ENCODE measurements at places on chromosomes 4 and X.

DNA sequence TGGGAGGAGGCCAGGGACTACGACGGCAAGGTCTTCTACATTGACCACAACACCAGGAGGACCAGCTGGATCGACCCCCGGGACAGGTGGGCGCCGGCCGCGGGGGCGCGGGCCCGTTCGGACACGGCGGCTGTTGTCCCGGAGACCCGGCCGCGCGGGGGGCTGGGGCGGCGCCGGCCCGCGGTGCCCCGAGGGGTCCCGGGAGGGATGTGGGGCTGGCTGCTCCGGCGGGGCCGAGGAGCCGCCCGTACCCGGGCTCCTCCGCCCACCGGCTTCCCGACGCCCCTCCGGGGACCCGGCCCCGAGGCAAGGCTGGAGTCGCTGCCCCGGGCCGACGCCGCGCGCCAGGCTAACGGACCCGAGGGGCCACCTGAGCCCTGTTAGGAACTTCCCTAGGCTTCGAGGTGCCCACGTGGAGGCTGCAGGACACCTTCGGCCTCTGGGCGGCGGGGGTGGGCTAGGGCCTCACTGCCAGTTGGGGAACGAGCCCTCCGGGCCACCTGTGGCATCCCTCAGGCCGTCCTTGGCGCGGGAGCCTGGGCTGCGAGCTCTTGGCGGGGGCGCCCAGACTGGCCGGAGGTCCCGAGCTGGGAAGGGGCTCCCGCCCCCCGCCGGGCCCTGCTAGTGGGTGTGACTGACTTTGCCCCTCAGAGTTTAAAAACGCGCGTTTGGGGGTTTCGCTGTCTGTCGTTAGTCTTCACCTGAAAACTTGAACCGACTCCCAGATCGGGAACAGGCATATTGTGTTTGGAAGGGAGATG is 660 bp downstream of the WWC2 start:
- DNase-seq = peak; percentile 12

- DNase-seq = no peak
Measured at GRCh38 chr4:174061026-174061425, 222.4 kb downstream of the FBXO8 start.

DNA sequence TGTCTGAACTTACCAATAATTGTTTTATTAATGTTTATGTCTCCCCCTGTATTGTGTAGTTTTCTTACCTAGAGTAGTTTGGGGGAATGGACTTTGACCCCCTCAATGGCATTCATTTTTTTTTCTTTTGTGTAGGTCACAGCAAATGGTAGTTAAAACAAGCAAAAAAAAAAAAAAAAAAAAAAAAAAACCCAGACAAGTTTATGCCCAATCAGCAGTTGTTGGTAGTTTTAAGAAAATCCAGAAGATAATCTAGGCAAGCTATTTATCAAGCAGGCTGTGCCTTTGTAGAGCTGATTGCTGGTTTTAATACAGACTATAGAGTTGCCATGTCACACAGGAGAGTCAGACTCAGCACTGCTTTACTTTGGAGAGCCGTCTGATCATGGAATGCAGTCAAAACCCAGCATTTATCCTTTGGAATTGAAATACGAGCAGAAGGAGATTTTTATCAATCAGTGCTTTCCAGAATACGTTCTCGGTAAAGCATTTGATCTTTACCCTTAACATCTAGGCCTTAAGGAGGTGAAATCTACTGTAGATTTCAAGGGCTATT is 16.6 kb downstream of the DCUN1D4 start:
- DNase-seq = no peak

DNA sequence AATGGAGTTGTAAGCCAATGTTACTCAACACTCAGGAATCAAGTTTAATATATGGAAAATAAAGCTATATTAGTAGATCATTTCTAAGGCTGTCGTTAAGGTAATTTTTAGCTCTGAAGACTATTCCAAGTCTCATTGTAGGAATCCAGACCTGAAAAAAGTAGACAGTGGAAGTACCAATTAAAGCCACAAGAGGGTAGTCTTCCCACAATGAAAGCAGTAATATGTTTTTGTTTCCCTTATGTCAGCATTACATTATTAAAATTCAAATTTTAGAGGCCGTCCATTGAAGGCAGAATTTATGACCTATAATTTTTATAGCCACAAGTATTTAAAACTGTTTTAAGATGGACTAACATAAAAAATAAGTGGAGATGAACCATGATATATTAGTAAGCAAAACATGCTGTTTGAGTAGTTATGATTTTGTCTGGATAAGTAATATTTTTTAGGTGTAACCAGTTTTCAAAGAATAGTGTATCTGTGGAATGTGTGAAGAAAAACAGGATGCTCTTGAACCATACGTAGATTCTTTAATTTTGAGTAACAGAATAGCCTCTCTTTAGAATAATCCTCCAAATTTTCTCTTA is 372.6 kb upstream of the TECRL start:
- no peak for DNase-seq

- DNase-seq = no peak
Measured at GRCh38 chr4:4470208-4470607, 71.6 kb downstream of the STX18 start.

GRCh38 chrX:71581210-71581609 is 3.0 kb downstream of the GCNA start:
- DNase-seq = no peak

GRCh38 chr4:153916273-153916755 is 127.4 kb upstream of the SFRP2 start:
- peak; percentile 7 for DNase-seq

DNA sequence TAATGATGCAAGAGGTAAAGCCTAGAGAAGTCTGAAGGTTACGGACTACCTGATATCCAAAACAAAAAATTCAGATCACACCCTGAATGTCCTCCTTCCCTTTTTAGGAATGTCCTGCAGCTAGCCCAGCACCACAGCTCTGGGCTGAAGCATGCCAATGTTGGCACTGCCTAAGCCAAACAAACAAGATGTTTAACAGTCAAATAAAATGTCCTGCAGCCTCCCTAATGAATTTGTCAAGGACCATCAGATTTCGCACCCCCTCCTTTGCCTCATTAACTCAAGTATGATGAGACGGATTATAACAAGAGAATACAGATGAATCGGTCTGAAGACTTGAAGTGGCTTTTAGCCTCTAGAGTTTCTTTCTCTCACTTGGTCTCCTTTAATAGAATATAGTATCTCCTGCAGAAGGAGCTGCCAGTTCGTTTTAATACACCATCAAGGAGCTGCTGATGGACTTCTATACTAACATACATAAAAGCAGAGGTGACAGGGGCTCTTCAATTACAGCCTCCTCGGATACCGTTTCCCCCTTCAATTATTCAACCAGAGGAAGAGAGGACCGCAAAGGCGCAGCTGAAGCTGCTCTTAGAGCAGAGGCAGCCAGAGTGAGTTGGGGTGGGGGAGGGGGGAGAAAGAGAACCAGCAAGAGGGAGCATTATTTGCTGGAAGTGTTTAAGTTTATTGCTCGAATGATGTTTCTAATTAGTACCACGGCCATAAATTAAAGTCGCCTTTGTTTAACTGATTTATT is 3.0 kb upstream of the MAB21L2 start:
- DNase-seq = no peak

GRCh38 chrX:21656587-21657317 is 1.4 kb downstream of the KLHL34 start:
- no peak for DNase-seq

DNA sequence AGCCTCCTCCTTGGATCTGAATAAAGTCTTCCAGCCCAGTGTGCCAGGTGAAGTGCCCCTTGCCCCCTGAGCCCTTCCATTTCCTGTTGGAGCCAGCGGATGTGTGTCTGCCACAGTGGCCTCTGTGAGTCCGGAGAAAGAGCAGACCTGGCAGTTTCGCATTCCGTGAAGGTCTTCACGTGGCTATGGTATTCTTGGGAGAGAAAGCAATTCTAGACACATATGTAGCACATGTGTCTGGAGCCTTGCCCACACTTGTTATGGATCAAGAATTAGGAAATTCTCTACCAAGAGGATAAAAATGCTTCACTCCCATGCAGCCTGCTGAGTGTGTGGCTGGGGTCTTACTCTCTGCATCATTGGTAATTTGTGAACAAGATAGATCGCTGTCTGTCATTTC is 130.9 kb downstream of the REPS2 start:
- no peak for DNase-seq

DNA sequence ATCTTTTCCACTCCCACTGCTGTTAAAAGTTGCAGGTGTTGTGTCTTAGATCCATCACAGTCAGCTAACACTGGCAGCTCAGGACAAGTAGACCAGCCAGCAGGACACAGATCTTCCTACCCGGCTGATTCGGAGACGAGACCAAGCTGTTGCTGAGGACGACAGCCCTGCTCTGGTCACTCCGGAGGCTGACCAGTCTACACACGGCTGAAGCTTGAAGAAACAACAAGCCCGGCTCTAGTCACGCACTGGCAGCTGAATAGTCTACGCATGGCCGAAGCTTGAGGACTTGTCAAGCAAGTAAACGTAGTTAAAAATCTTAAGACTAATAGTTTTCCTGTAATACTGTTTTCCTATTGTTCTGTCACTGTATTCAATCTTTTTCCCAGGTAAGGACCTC is 1.8 kb downstream of the ACOX3 start:
- DNase-seq = no peak

- no peak for DNase-seq
Measured at GRCh38 chrX:70226048-70226447, 8.4 kb upstream of the AWAT1 start.

- no peak for DNase-seq
Measured at GRCh38 chrX:153443476-153444332, 2.2 kb downstream of the TREX2 start.

DNA sequence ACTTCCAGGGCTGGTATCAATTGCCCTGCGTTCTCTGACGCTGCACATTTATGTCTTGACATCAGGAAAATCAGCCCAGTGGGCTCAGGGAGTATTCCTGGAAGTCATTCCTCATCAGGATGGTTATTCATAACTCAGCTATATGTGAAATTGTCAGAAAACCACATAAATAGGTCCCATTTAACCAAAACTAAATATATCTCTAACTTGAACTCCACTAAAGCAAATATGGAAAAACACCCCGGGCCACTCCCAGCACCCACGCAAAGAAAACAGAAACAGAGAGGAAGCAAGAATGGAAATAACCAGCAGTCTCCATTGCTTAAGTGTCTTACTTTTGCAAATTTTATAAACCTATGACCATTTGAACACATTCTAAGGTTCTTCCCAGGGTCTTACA is 112.0 kb downstream of the IRF2 start:
- no peak for DNase-seq

DNA sequence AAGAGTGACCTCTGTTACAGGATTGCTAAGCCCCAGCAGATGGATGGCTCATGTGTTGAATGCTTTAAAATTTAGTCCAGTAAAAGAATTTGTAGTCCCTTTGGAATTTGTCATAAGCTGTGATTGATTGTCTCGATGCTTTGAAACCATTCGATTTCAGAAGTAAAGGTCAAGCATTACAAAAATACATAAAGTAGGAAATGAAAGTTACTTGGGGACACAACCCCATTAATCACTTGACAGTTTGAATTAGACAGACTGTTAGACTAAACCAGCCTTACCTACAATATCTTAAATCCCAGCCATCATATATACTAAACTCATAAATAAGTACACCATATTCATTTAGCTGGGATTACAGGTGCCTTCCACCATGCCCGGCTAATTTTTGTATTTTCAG is 6.6 kb downstream of the REST start:
- DNase-seq = no peak

- no peak for DNase-seq
Measured at GRCh38 chr4:87532907-87533306, 3.7 kb upstream of the SPARCL1 start.

- no peak for DNase-seq
Measured at GRCh38 chr4:36026348-36026880, 217.9 kb downstream of the ARAP2 start.

DNA sequence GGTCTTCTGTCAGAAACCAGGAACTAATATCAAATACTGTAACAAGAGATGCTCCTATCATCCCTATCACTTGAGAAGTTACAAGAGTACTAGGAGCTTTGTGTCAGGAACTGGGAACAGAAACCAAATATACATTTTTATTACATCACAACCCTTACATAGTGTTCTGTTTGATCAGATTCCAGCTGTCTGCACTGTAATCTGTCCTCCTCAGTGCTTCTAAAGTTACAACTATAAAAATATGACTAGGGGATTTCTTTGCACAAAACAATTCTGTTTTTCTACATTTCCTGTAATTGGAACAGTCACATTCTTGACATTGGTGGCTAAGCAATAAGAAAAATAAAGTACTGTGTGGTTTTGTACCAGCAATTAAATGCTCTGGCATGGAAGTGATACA is 686.0 kb downstream of the PDHA2 start:
- no peak for DNase-seq

DNA sequence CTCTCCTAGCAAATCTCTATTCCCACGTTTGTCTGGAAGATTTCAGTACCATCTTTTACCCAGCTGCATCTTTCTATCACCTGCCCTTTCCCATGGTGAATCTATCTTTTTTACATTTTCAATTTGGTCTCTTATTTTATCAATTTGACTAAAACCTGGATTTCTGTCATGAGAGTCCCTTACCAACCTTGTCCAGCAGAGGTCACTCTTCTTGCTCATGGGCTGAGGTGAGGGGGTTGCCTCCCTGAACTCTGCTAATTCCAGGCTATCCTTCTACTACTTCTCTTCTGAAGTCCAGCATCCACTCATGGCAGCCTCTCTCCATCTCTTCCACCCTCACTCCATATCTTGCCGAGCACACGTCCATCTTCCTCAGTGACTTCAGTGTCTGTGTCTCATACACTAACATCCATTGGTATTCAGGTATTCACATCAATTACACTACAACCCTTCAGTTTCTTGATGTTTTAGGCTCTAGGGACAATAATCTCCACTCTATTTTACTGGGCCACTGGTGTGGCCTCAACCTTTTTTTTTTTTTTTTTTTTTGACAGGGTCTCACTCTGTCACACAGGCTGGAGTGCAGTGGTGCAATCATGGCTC is 17.8 kb upstream of the ZNF827 start:
- DNase-seq = peak; percentile 7

- no peak for DNase-seq
Measured at GRCh38 chr4:109323348-109323747, 20.9 kb upstream of the COL25A1 start.

GRCh38 chrX:147739196-147739595 is 172.5 kb upstream of the FMR1 start:
- DNase-seq = no peak

GRCh38 chrX:118353081-118353850 is 7.4 kb downstream of the WDR44 start:
- no peak for DNase-seq

GRCh38 chr4:105415281-105415744 is 58.5 kb downstream of the PPA2 start:
- DNase-seq = no peak

Measured in stimulated activated CD4-positive, alpha-beta T cell treated with anti-CD3 and anti-CD28 coated beads, Interleukin-4, amount 100 ng/mL, for 1 hour (primary cell).